ENCODE measurements at places on chromosomes 5 and 9.

DNA sequence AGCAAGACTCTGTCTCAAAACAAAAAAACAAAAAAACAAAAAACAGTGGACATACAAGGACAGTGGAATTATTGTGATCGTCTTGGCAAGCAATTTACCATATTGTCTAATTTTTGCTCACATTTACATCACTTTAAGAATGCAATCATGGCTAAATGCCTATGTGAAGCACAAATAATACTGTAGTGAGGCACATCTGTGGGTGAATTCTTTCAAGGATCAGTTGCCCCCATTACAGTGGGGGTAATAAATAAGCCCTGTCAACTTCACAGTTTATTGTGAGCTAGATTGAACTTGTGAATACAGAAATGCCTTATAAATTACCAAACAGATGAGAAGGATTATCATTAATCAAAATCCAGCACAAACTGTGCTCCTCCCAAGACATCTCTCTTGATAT lies 150.2 kb upstream of the PAPPA start:
- DNase-seq, result no peak

DNA sequence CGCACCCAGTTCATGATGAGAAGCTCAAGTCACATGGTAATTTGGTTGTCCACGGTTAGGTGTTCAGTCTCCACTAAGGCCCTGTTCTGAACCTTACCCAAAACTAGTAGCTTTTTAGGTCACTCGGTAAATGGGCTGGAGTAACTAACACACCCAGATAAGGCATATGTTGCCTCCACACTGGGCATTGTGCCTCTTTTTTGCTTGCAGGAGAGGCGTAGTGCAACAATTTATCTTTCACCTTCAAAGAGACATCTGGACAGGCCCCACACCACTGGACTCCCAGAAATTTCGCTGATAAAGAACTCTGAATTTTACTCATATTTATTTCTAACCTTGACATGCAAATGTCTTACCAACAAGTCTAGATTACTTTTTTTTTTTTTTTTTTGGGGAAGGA lies 16.8 kb upstream of the PTGES start:
- DNase-seq, result no peak

DNA sequence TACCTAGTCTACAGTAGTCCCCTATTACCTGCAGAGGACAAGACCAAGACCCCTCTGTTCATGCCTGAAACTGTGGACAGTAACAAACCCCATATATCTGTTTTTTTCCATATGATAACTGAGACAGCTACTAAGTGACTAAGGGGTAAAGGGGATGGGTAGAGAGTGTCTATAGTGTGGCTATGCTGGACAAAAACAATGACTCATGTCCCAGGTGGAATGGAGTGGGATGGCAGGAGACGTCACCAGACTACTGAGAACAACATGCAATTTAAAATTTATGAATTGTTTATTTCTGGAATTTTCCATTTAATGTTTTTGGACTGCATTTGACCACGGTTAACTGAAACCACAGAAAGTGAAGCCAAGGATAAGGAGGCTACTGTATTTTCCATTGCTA lies 171.8 kb downstream of the AGTPBP1 start:
- DNase-seq, result no peak

GRCh38 chr5:64331597-64332277 lies 166.1 kb downstream of the RNF180 start:
- DNase-seq, result no peak

DNA sequence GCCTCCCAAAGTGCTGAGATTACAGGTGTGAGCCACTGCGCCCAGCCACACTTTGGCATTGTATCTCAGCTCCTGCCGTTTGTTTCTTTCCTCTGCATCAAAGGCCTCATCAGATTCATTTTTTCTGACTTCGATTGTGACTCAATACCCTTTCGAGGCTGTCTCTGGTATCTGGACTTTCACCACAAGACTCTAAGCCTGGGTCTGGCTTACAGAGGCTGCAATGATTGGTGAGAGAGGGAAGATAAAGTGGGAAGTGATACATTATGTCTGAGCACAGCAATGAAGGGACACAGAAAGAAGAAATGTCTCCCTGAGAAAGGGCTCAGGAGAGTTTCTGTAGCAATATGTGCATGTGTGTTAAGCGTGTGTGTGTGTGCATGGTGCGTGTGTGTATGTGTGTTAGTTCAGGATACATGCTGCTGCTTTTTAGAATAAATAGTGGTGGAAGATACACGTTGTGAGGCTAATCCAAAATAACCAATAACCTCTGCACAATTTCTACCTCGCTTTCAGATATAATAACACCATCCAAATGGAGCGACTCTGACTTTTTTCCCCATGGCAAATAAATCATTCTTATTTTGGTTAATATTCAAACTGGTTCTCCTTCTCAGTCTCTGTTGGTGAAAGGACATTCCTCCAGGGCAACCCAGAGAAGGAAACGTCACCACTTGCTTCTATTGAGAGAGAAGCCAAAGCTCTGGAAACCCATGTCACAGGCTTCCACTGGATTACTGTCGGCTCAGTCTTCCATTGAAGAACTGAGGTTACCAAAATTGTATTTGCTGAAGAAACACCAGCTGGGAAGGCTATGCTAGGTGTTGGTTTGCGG lies 8.1 kb upstream of the DAB2 start:
- DNase-seq, result no peak

DNA sequence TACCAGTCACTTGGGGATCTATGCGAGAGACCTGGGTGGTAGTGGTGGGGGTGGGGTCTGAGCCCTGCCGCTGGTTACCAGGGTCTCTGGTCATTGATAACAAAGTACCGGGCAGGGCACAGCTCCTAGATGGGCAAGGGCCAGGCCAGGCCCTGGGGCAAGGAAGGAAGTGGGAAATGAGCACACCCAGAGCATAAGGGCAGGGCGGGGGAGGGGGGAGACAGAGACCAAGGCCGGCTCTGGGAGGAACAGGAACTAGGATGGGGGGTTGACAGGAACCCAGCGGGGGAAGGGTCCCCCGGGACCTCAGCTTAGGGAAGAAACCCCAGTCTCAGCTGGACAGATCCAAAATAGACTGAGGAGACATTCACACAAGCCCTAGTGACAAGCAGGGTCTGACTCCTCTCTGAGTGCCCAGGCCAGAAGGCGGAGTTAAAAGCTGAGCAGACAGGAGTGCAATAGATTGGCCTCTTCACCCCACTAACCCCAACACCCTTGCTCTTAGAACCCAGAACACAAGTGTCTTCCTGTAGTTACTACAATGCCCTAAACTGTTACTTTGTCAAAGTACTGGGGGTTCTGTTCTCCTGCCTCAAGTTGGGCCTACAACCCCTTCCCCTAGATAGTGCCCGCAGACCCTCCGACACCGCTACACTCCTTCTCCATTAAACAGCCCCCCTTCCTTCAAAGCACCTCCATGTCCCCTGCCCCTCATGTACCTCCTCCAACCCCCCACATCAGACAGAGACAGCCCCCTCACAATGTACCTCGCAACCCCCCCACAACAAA lies 628 bp downstream of the ATOSB start:
- DNase-seq, result no peak

DNA sequence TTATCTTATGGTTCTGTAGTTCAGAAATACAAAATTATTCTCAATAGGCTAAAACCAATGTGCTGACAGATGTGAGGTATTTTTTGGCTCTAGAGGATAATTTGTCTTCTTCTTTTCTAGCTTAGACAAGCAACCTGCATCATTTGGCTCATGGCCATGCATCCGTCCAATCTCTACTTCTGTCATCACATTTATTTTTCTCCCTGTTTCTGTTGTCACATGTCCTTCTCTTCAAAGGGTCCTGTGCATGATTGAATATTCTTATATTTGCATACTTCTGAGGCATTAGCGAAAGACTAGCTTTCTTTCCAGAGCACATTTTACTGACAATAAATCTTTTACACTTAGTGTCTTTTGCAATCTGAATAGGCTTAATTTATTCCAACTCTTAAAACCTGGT lies 564.7 kb downstream of the CDH10 start:
- no peak for DNase-seq

- DNase-seq, result no peak
Measured at GRCh38 chr5:53170746-53171349, 61.3 kb upstream of the MOCS2 start.

GRCh38 chr5:161342886-161343285 lies 203.6 kb downstream of the GABRB2 start:
- no peak for DNase-seq

DNA sequence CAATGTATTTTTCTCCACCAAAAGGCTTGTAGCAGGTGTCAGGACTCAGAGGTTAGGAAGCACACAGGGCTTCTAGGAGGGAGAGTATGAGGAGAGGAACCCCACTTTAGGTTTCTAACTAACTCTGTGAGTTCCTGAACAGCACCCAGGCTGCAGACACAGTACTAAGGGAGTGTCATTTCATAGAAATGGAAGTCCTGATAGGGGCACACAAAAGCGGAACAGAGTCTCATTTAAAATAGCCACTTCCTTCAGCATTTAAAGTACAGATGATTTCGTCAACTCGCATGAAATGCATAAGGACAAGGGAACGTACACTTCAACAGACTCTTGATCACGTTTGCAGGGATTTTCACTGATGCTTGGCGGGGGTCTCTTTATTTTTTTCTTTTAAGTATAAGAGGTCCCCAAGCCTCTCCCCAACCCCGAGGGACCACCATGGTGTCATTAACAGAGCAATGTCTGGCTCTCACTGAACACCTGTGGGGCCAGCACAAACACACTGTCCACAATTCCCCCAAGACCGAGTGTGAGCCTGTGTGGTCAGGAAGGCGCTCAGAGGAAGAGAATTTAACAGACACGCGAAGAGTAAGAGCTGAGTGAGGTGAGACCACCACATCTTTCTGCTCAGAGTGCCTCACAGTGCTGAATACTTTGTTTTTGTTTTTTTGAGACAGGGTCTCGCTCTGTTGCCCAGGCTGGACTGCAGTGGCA lies 82.3 kb downstream of the SECISBP2 start:
- no peak for DNase-seq

- no peak for DNase-seq
Measured at GRCh38 chr5:1503241-1504068, 20.3 kb downstream of the LPCAT1 start.

DNA sequence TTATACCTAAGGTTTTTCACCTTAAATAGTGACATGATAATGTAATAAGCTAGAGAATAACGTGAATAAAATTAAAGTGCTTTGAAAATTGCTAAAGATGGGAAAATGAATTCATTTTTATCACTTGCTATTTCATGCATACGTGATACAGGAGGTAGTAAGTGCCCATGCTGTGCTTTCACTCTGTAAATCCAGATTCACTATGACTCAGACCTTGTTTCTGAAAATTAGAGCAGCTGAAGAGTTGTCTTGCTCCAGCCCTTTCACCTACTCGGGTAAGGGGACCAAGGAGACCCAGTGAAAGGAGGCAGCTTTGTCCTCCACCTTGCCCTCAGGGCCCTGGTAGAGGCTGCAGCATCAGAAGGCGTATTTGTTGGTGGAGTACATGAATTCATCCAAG lies 87.9 kb downstream of the ANKH start:
- DNase-seq, result no peak

GRCh38 chr5:111984044-111984443 lies 227.1 kb upstream of the NREP start:
- DNase-seq, result no peak

GRCh38 chr5:53784596-53784995 lies 224.2 kb downstream of the NDUFS4 start:
- no peak for DNase-seq

GRCh38 chr5:137164961-137165360 lies 334.2 kb downstream of the SPOCK1 start:
- no peak for DNase-seq

GRCh38 chr5:91841423-91841822 lies 458.3 kb upstream of the ARRDC3 start:
- DNase-seq, result no peak

DNA sequence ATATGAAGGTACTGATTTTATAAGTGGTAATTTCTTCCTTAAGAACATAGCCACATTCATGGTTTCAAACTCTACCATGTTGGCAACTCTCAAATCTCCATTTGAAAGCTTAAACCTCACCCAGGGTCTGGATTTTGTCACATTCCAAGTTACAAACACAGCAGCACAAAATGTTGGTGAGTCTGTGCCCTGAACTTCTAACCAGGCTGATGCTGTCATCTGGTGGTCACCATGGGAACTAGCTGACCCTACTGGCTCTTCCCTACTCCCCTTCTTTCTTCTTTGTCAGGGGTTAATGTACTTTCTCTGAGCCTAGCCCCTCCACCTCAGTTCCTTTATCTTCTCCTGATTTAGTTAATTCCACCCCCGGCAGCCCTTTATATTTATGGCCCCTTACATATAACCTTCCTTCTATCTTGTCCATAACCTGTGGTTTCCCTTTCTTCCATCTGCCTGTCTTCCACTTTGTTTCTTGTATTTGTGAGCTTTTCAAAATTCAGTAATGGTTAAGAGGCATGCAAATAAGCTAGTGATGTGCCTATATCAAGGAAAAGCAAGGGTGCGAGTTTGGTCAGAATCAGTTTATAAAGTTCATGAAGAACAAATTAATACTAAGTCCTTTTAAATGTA lies 35.9 kb downstream of the TGFBR1 start:
- DNase-seq, result peak; percentile 11

DNA sequence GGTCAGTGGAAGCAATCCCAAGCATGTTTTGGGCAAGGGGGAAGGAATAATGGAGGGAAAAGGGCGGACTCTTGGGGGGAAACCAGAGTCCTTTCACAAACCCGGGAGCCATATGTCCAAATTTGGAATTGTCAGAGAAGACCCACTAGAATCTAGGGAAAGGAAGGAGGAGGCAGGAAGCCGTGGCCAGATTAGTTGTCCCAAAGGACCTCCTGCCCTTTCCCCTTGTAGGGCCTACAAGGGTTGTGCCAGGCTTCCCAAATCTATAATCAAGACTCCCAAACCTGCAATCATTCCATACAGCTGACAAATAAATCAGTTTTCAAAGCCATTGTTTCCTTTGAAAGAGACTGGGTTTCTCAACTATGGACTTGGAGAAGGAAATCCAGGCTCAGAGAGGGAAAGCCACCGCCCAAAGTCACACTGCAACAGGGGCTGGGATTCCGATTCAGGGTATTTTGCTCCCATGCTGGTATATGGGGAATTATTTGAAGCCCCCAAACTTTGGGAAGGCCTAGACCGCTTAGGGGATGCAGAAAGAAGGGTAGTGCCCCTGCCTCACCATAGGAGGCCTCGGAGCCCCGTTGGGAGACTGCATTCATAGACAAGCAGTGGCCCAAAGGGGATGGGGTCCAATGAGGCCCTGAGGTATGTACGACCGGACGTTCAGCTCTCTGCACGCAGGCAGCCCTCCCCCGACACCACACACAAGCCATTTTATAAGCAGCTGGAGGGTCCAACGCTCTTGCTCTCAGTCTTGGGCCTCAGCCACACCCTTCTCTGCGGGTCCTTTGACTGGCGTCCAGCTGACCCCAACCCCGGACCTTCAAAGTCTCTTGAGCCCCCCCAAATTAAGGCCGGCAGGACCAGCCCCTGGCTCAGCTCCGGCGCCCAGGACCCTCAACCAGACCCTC lies 815 bp downstream of the ANXA6 start:
- no peak for DNase-seq

DNA sequence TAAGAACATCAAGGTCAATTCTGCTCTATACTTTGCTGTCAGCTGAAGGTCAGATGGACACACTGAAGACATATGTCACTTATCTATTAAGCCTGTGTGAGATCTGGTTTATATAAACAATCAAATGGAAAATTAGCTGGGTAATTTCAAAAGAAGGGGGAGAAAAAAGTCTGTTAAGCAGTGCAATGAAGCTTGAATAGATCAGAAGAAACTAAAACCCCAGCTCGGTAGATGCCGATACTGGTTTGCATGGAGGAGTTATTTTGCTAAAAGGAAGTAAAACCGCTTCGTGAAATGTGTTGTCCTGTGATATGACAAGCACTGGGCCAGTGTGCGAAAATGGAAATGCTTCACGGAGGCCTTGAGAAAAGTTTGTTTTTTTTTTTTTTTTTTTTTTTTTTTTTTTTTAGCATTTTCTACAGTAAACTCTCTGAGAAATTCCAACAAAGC lies 148.8 kb downstream of the MEF2C start:
- DNase-seq, result no peak

GRCh38 chr9:93260263-93261066 lies 76.5 kb downstream of the WNK2 start:
- no peak for DNase-seq
